Common myeloid progenitor, CD34-positive (primary cell): ENCODE measurements at places on chromosomes 3 and 15.

DNA sequence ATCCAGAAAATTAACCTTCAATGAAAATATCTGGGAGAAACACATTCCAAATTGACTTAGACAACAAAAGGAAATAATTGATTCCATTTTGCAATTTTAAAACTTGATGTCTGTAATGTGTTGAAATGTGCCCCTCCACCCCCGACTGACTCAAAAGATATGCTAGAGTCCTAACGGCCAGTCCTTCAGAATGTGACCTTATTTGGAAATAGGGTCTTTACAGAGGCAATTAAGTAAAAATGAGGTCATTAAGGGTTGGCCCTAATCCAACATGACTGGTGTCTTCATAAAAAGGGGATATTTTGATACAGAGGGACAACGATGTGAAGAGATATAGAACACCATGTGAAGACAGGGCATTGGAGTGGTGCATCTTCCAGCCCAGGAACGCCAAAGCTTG, 153.9 kb downstream of the PDZRN3 start:
- no peak for DNase-seq

GRCh38 chr15:101251830-101252820, at the start of gene CHSY1:
Gene CHSY1, minus strand, starts transcription at chr15:101252048. Its CDS starts 592 bp downstream, at chr15:101251456.
- DNase-seq, result peak; percentile 95

GRCh38 chr3:15159501-15160136, 46.4 kb upstream of the CAPN7 start:
- DNase-seq, result no peak

- peak; percentile 69 for DNase-seq
Observed at GRCh38 chr3:15333099-15333955, 941 bp upstream of the SH3BP5 start.

DNA sequence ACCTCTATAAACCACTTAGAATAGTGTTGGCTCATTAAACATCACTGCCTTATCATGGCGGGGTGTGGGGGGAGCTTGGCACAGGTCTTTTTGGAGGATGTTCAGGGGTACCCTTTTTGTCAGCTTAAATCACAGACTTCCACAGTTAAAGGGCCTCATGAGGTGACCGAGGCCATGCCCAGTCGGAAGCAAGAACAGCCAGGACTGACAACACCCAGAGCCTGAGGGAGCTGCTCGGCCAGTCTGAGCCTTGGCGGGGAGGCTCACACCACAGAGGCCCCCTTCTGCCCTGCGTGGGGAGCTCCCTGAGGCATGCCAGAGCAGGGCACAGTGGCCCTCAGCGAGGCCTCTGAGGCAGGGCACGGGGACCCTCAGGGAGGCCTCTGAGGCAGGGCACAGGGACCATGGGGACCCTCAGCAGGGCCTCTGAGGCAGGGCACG, 49.5 kb downstream of the UMPS start:
- no peak for DNase-seq

DNA sequence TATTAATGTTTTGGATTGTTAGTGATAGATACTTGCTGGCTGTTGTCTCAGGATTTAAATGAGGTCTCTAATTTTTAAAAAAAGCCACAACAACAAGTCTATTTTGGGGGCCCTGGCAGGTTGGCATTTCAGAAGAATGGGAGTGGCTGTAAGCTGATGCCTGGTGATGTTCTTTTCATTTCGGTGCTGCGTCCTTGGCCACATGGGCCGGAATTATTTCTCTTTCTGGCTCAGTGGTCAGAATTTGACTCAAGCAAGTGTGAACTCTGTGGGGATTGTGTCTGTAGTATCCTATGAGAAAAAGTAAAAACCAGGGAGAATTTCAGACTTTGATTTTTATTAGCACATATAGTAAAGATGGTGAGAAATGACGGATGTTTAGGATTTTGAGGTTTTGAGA, 203.0 kb downstream of the AKAP13 start:
- no peak for DNase-seq

DNA sequence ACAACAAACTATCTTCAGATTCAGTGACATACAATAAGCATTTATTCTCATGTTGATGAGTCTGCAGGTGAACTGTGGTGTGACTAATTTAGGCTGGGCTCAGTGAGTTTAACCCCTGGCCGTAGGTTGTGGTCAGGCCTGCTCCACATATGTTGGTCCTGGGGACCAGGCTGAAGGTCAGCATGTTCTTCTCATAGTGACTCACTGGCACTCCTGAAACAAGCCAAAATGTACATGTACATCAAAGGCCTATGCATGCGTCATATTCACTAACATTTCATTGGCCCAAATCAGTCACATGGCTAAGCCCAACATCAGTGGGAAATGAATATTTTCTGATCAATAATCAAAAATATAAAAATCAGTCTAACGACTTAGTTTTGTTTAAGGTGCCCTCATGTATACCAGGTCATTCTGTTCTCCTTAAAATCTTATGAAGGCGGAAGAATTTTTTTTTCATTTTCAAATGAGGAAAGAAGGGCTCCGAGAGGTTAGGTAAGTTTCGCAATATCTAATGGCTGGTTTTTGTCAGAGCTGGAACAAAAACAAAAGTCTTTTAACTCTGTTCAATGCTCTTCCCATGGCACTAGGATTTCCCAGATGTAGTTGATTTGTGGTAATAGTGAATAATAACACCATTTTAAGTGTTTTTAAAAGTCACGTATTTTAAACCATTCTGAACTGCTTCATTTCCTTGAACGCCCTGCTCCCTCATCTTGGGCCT, 148.5 kb downstream of the MFSD1 start:
- no peak for DNase-seq

DNA sequence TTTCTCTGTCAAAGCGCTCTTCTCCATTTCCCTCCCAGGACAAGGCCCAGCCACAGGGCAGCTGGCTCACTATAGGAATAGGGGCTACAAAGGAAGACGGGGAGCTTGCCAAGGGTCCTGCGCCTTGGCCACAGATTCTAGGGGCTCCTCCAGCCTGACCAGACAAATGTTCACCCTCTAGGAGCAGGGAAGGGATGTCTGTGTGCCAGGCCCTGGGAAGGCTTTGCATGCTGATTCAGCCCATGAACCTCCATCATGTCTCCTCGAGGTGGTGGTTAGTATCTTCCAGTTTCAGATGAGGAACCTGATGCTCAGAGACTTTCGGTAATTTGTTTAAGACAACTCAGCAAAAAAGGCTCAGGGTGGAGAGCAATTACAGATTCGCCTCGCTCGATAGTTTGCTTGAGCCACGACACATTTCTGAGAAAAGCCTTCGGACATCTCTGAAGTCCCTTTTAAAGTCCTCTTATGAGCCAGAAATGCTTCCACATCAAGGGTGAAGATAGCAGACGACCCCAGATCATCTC, 110.0 kb downstream of the XXYLT1 start:
- DNase-seq, result no peak

DNA sequence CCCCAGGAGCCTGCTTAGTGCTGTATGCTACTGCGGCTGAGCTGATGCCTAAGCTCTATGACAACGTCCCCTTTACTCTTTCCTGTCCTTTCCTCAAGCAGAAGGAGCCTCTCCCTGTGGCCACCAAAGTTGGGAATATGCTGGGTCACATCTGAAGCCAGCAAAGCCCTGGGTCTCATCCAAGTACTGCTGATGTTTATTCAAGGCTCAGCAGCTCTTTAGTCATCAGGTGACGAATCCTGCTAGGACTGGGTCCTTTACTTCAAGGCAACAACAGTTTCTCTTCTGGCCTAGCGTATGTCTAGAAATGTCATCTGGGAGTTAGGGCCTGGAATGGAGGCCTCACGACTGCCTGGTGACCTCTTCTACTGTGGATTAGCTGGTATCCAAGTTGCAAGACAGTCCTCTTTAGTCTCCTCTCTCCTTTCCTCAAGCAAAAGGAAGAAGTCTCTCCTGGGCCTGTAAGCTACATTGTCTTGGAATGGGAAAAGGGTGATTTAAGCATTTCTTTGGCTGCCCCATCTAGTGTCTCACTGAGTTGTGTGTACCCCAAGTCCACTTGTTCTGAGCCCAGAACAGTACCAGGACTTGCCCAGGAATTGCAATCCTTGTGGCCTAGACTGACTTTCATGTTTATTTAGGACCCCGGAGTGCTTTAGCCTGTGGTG, 63.9 kb downstream of the TNFAIP8L3 start:
- no peak for DNase-seq

DNA sequence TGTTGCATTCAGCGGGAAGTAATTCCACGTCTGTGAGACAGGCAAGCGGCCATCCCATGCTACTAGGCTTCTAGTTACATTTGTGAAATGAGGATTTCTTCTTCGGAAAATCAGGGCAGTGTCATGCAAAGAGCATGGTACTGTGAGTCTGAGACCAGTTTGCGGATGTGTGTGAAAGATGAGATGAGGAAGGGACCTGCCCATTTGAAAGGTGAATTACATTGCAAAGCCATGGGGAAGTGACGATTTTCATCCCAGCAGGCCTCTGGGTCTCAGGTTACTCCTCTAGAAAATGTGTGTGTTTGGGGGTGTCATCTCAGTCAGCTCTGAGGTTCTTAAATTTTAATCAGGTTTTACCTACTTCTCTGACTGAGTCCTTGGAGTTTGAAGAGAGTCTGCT, 16.1 kb downstream of the TLE3 start:
- no peak for DNase-seq

- no peak for DNase-seq
Observed at GRCh38 chr3:191263365-191263764, 64.3 kb downstream of the OSTN start.

- DNase-seq, result peak; percentile 72
Observed at GRCh38 chr3:160006282-160007163, 17.9 kb downstream of the IL12A start.

GRCh38 chr3:126111566-126112475, 27.9 kb upstream of the SLC41A3 start:
- DNase-seq, result no peak

DNA sequence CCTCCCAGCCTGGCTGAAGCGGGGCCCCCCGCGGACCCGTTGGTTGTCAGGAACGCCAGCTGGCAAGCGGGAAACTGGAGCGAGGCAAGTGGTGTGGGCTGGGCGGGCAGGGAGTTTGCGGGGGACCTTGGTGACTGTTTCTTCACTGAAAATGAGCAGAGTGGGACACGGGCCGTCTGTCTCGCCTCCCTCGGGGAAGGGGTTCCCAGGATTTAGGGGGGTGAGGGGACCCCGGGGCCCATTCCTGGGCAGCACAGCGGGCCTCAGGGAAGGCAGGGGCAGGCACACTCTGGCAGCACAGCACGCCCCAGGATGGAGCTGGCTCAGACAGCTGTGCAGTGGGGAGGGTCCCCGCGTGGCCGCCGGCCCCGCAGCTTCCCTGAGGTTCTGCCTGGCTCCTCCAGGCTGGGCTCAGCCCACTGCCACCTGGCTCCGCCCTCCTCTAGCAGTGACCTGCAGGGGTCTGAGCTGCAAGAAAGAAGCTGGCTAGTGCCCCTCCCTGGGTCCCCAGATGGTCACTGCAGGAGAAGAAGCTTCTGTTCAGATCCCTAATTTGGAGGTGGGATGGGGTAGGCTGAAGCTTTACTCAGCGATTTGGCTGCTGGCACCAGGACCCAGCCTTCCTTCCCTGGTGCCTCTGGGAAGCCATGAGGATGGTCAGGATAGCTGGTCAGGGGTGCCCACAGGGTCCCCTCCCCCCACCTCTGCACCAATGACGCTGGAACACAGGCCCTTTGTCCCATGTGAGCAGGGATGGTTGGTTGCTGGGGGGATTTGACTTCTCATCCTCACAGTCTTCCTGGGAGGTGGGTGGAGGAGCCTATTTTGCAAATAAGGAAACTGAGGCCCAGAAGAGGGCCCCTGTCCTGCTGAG, 90.4 kb downstream of the TBC1D2B start:
- DNase-seq, result no peak

- DNase-seq, result peak; percentile 79
Observed at GRCh38 chr3:130839813-130840212, 54.1 kb upstream of the ATP2C1 start.

- no peak for DNase-seq
Observed at GRCh38 chr3:129046037-129046731, 14.4 kb upstream of the GP9 start.

GRCh38 chr15:67531379-67531914, 10.5 kb downstream of the C15orf61 start:
- DNase-seq, result no peak
